ENCODE measurements at places on chromosomes 1 and 21.
A peak's percentile ranks its signal among the peaks of the same experiment; 100 is the strongest.

GRCh38 chr1:76854255-76854654, 13.0 kb upstream of the ST6GALNAC5 start:
- DNase-seq: no peak

GRCh38 chr21:24076179-24076578, 1531.1 kb downstream of the MRPL39 start:
- DNase-seq: peak; percentile 5

GRCh38 chr1:244030481-244031040, 20.5 kb upstream of the ZBTB18 start:
- DNase-seq: no peak

DNA sequence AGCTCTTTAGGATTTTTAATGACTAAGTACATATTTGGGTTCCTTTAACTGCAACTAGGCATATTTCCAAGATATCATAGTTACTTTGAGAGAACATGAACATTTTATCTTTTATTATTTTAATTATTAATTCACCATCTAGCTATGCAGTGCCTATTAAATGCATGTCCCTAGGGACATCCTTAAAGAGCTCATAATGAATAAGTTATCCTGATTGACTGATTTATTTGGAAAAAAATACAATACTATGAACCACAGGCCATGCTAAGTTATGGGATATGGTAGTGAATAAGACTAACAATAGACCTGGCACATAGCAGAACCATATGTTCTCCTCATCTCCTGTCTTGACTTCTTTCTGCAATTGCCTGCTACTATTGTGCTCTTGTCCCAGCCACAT, 16.4 kb upstream of the C1orf105 start:
- DNase-seq: no peak

DNA sequence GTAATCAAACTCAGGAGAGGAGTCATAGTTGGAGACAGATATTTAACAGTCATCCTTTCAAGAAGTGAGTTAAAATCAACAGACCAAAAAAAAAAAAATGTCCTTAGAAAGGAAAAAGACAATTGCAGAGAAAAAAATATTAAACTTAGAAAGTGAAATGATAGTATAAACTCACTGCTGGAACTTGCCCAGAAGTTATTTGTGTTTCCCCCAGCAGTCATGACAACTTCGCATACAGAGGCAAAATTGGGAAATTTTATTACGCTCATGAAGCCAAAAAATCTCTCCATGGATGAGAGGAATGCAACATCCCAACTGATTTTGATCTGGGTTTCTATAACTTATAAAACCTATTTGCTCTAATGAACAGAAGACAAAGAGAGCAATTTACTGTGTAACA, 198.2 kb downstream of the LRRC7 start:
- no peak for DNase-seq

DNA sequence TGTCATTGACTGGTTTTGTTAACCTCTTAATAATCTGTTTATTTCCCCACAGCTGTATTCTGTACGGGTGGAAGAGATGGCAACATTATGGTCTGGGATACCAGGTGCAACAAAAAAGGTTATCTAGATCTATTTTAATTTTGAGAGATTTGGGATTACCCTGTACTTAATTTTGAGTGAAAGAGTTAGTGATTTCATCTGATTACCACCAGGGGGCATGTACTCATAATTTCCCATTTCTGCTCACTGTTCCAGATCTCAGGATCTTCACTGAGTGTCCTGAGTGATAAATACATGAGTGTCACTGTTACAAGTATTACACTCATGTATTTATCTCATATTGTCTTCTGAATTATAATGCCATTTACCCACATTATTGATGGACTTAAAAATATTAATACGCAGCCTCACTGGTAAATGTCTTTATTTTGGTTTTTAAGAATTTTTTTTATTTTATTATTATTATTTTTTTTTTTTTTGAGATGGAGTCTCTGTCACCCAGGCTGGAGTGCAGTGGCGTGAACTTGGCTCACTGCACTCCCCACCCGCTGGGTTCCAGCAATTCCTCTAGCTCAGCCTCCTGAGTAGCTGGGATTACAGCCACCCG, 27.4 kb downstream of the DTL start:
- no peak for DNase-seq

- DNase-seq: peak; percentile 88
Measured at GRCh38 chr1:151972542-151973248, 21.0 kb downstream of the S100A10 start.

- no peak for DNase-seq
Measured at GRCh38 chr1:209791920-209792319, 7.6 kb upstream of the C1orf74 start.

- DNase-seq: no peak
Measured at GRCh38 chr1:74681449-74681848, 7.9 kb upstream of the ERICH3 start.

GRCh38 chr1:78003882-78004718, 639 bp upstream of the DNAJB4 start:
- no peak for DNase-seq

GRCh38 chr1:151085953-151086559, 15.5 kb downstream of the GABPB2 start:
- DNase-seq: no peak

GRCh38 chr1:170494369-170494768, 37.6 kb upstream of the GORAB start:
- DNase-seq: no peak

GRCh38 chr1:114086601-114087368, 66.9 kb downstream of the SYT6 start:
- DNase-seq: no peak

GRCh38 chr1:45334308-45335245, 5.4 kb upstream of the TOE1 start:
- no peak for DNase-seq

DNA sequence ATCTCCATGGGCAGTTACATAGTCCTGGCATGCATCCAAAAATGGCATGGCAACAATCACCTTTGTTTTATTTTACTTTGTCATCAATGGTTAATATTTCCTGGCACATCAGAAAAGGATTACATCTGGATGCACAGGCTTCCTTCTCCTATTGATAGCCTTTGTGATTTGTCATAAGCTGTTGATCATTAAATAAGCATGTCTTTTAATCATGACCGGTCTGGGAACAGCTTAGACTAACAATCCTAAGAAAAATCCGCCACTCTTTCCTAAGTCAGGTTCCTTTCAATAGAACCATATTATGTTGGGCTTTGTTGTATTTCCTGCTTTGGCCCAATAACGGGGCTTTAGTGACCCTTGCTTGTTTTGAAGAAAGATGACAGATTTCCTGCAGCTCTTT, 330.6 kb downstream of the DUSP10 start:
- no peak for DNase-seq

GRCh38 chr1:206435445-206435844, 34.8 kb upstream of the IKBKE start:
- DNase-seq: no peak

- DNase-seq: no peak
Measured at GRCh38 chr1:160125746-160126145, 10.2 kb downstream of the ATP1A2 start.

- no peak for DNase-seq
Measured at GRCh38 chr1:2894381-2895041, 93.0 kb upstream of the TTC34 start.

DNA sequence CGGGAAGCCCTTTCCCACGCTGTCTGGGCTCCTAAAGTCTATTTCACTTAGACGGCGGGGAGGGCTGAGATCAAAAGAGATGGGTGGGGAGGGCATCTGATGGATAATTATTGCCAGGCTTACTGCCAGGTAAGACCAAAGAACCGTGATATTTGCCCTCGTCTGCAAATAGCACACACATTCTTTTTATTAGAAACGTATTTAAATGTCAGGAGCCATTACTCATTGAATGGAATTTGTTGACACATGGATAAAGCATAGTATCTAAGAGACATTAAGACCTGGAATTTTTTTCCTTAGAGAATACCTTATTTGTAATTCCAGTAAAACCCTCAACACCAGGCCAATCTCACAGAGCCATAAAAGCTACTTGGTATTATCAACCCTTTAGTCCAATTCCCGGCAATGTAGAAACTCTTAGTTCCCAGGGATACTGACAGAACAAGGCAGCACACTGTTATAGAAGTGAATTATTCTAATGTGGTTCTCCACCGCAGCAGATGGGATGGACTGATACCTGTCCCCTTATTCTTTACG, 10.6 kb downstream of the URB1 start:
- DNase-seq: no peak

GRCh38 chr1:226981386-226981817, 41.3 kb downstream of the COQ8A start:
- DNase-seq: no peak

DNA sequence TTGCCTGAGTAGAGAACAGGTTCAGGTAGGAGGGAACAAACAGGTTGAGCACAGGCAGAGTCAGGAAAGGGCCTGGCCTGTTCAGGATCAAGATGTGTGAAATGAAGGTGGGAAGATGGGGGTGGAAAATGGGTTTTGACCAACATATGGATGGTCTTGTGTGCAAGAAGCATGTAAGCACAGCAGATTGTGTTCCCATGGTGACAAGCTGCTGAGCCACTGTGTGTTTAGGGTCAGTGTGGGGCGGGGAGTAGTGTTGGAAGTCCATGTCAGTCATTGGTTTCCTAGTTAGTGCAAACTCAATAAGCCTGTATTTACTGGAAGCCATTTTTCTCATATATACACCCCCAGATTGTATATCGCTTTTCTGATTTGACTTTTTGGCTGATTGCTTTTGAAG, 111.9 kb downstream of the CAMTA1 start:
- DNase-seq: no peak

- DNase-seq: no peak
Measured at GRCh38 chr1:231757101-231757404, 130.5 kb downstream of the DISC1 start.

- DNase-seq: no peak
Measured at GRCh38 chr1:108041360-108042142, 76.6 kb upstream of the VAV3 start.

DNA sequence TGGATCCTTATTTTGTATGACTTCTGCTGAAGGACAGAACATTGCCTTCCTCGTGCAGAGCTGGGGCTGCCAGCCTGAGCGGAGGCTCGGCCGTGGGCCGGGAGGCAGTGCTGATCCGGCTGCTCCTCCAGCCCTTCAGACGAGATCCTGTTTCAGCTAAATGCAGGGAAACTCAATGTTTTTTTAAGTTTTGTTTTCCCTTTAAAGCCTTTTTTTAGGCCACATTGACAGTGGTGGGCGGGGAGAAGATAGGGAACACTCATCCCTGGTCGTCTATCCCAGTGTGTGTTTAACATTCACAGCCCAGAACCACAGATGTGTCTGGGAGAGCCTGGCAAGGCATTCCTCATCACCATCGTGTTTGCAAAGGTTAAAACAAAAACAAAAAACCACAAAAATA, 27.5 kb upstream of the KDM4A start:
- DNase-seq: no peak

- peak; percentile 88 for DNase-seq
Measured at GRCh38 chr1:36285443-36286101, 20.6 kb upstream of the SH3D21 start.

GRCh38 chr1:208036918-208037766, 126.2 kb upstream of the CD34 start:
- no peak for DNase-seq

GRCh38 chr1:239563681-239564080, 177.3 kb downstream of the CHRM3 start:
- DNase-seq: no peak

DNA sequence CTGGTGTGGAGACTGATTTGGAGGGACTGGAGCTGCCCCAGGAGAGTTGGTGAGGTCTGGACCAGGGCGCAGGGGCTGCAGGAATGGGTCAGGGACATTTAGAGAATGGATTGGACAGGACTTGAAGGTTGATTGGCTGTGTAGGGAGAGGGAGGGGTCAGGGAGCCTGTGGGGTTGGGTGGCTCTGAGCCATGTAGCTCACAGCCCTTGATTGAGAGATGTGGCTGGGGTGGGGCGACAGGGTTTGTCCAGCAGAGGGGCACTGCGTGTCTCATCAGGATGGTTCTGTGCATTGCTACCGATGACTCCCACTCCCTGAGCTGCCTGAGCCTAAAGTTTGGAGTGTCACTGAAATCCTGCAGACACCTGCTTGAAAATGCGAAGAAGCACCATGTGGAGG, 12.1 kb downstream of the AZIN2 start:
- DNase-seq: peak; percentile 8

- DNase-seq: peak; percentile 82
Measured at GRCh38 chr1:205319081-205320018, 2.2 kb downstream of the NUAK2 start.

DNA sequence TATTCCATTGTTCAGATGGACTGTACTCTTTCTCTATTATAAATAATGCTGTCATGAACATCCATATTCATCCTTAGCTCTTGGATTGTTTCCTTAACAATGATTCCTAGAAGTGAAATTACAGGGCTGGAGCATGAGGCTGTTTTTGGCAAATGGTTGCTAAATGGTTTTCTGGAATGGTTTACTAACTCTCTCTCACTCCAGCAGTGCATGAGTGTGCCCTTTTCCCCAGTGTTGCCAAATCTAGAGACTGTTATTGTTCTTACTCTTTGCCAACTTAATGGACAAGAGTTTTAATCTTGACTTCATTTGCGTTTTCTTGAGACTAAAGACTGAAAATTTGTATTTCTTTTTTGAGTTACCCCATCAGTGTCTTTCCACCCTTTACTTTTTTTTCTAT, 113.0 kb downstream of the PAPPA2 start:
- DNase-seq: no peak

- DNase-seq: no peak
Measured at GRCh38 chr21:25496825-25497482, 110.3 kb downstream of the MRPL39 start.

- no peak for DNase-seq
Measured at GRCh38 chr1:166925810-166926478, 49.4 kb downstream of the ILDR2 start.

DNA sequence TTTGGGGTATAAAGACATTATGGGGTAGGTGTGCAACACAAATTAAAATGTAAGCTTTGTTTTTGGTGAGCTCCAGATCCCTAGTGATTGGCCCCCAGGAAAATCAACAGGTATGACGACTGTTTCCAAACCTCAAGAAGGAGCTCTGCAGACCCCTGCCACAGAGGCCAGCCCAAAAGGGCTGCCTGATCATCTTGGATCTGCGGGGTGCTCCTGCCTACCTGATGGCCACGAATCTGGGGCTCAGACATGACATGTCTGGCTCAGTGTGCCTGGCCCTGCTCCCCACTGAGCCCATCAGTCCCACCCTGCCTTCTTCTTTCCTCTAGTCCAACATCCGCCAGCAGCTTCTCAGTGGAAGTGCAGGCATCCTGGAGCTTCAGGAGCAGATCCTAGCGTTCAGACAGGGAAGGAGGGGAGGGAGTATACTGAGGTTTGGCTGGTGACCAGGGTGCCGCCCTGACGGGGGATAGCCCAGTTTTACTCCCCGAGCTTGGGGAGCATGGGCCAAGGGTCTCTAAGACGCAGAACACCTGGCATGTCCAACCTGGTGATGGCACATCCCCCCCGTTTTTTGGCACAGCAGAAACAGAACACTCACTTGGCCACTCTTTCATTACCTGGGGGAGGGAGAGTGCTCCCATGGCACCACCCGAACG, 31.8 kb downstream of the ZNF496 start:
- no peak for DNase-seq
